ENCODE measurements at places on chromosomes 5 and 9.
A peak's percentile ranks its signal among the peaks of the same experiment; 100 is the strongest.

DNA sequence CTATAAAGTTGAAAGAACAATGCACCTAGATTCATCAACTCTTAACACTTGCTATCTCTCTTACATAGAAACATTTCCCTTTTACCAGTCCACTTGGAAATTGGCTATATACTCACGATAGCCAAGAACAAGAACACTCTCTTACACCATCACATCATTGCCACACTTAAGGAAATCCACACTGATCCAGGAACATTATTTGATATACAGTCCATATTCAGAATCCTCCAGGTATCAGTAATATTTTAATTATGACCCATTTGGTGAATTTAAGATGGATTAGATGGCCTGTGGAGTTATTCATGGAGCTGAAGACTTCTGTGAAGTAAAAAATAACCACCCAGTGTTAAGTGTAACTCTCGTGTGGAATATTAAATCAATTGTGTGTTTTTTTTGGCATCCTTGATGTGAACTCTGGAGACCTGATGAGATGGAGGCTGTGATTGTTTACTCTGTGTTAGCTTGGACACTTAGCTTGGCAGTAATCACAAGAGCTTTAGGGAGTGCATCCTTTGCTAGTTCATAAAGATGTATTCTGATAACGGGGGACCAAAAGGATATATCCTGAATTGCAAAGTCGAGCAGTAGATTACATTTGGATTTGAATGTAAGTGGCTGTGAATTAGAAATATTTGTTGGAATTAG lies 52.0 kb upstream of the ABL1 start:
- DNase-seq, result no peak

DNA sequence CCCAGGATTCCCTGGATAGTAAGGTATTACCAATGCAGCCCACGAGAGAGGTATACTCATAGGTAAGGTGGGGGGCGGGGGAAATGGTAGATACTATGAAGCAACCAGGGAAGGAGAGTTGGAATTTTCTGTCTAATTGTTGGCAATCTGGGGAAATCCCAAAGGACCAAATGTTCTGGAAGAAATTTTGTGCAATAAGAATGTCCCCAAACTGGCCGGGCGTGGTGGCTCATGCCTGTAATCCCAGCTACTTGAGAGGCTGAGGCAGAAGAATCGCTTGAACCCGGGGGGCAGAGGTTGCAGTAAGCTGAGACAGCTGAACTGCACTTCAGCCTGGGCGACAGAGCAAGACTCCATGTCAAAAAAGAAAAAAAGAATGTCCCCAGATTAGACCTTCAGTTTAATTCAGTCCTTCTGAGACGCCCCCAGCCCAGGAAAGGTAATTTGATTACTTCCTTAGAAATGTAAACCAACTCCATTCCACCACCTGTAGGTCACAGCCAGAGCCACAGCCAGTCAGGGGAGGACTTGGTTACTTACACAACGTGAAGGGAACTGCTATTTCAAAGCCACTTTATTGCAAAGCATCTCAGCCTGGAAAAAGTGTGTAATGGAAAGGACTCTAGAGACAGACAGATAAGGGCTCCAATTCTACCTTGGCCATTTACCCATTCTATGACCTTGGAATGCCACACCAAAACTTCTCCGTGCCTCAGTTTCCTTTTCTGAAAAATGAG lies 50.0 kb upstream of the KLF4 start:
- peak; percentile 18 for DNase-seq

GRCh38 chr9:74755355-74755754 lies 132.4 kb downstream of the TRPM6 start:
- no peak for DNase-seq

DNA sequence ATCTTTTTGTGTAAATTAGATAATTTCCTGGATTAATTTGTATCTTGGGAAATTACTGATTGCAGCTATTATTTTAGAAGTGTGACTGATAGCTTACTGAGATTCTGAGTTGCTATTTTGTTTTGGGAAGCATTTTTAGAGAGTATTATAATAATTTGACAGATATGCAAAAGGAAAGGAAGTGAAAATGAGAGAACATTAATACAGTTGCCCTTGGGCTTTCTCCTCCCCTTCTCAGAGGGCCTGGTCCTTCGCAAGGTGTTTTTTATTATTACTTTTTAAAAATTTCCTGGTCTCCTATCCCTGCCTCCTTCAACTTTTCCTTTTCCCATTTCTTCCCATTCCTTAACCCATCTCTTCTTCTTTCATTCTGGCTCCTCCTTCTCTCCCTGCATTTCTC lies 32.6 kb downstream of the UBAP1 start:
- DNase-seq, result no peak

DNA sequence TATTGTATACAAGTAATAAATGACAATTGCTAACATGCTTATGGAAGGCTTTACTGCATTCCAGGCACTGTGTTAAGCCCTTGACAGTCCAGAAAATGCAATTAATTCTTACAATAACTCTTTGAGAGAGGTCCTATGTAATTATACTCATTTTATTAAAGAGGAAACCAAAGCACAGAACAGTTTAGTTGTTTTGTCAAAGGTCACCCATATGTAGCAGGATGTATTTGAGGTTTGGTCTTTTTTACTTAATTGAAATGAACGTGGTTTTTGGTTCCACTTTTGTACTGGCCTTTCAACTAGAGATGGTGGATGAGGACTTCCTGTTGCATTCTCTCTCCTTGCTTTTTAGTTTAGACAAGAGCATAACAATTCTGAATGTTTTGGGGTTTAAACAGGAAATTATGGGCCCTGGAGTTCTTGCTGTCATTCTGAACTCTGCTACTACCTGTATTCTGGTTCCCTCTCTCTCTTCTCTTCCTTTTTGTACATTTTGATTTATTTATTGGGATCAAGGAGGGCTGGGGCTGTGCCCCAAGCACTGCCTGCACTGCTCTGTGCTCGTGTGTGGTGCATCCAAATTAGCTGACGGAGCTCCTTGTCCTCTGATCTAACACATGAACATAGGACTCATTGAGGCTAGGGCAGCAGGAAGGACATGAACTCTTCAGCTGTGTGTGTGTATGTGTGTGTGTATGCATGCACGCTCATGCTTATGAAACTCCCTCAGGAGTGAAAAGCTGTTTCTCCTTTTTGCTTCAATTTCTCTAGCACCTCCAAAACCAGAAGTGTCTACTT lies 47.4 kb downstream of the SLC28A3 start:
- DNase-seq, result no peak
